Activated naive CD4-positive, alpha-beta T cell (primary cell): ENCODE measurements at places on chromosomes 1 and 21.

DNA sequence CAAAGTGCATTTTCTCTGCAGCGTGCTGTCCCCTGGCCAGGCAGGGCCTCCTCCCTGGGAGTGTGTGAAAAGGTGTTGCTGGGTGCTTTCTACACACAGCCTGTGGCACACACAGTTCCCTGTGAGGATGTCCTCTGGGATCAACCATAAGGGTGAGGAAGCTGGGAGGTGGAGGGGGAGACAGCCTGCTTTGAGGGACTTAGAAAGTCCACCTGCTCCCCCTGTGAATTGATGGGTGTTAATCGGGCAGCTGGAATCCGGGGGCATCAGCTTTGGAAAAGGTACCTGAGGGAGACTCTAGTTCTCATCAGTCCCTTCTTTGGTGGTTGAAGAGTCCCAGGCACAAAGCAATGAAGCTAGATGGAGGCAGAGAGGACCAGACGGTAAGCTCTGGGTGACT lies 35.8 kb downstream of the LHX4 start:
- no peak for DNase-seq

DNA sequence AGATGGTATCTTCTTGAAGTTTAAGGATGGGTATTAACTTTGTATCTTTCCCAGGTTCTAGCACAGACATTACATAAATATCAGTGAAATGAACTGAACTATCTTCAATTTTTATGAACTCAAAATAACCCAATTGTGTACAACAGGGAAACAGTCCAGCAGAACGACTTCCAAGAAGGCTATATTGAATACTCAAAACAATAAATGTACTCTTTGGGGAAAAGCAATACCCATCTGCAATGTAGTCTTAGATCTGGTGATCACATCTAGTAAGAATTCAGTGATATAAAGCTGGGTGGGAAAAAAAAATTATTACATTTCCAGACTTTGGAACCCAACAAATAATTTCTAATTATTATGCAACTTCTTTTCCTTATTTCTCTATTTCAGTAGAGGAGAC lies 33.1 kb upstream of the GORAB start:
- no peak for DNase-seq

DNA sequence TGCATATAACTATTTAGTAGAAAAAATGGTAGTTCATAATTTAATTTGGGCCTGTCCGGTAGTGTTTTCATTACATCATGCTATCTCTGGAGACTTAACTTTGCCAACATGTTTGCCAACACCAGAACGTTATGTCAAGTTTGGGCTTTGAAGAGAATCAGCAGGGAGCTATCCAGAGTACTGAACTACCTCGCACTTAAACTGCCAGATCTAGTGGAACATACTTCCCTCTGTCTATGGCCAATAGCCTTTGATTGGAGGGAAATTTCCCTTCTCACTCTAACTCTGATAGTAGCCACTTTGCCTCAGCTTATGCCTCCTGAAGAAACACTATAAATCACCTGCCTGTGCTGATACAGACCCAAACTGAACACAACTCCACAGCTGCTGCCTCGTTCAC lies 10.0 kb downstream of the LRRC53 start:
- no peak for DNase-seq

DNA sequence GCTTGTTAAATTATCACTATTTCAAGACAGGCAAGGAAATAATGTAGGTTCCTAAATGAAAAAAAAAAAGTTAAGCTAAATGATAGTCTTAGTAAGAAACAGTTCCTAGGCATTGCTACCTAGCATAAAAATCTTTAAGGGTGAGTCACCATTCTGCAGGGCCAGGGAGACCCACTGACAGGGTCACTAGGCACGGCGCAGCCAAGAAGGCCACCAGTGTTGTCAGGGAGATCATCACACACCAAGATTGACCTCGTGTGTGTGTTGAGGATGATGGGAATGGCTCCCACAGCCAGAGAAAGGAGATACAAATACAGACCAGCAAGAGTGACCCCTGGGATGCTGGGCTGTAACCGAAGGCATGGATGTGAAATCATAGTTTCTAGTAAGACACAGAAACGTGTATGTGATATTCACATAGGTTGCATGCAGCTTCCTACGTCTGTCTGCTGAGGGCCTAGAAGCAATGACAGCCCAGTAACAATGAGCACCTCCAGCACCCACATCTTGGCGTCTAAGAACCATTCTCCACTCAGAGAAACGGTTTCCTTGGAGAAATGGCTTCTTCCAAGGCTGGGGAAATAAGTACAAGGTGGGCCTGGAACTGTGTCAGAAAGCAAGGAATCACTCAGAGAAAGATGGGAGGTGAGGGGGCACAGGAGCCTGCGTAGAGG lies 29.1 kb downstream of the RIPK4 start:
- no peak for DNase-seq

DNA sequence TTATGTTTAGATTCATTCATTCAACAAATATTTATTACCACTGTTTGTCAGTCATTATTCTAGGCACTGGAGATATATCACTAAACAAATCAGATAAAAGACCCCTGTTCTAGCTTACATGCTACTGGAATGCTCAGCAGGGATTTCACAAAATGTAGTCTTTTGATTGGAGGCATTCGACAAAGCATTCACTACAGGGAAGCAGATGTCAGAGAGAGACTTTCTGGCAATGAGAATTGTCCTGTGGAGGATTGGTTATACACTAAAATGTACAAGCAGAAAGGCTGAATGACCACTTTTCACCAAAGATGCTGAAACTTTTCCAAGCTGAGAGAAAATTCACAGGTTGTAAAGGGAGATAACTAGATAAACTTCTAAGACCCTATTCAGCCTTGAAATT lies 57.7 kb downstream of the SCMH1 start:
- DNase-seq = no peak

DNA sequence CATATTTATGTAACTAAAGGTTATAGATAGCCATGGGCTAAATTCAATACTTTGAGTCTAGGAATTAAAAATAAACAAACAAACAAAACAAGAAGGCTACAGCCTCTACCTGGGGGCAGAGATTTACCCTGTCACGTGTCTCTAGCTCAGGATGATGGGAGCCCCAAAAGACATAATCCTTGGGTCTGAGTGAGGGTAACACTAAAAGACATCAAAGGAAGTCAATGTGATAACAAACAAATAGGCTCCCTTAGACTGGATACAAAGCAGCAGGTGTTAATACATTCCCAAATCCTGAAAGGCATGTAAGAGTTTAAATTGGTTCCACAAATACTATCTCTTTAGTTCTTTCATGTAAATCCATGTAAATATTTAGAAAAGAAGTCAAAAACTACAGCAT lies 10.7 kb downstream of the MYSM1 start:
- DNase-seq = no peak

DNA sequence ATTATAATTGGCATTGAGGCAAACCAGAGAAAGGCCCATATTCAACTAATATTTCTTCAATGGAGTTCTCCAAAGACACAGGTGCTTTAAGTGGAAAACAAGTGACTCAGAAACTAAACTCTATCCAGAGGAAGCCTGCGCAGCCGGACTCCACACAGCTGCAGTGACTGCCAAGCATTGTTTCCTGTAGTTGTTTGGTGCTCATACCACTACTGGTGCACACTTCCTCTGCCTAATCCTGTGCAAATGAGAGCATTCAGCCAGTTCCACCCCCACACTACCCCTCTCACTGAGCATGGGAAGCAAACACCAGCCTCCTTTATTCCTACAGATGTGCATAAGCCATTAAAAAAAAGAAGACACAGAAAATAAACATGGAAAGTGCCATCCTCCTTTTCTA lies 102.9 kb downstream of the VAV3 start:
- no peak for DNase-seq

GRCh38 chr1:212415107-212415841 lies 588 bp upstream of the PACC1 start:
- no peak for DNase-seq

DNA sequence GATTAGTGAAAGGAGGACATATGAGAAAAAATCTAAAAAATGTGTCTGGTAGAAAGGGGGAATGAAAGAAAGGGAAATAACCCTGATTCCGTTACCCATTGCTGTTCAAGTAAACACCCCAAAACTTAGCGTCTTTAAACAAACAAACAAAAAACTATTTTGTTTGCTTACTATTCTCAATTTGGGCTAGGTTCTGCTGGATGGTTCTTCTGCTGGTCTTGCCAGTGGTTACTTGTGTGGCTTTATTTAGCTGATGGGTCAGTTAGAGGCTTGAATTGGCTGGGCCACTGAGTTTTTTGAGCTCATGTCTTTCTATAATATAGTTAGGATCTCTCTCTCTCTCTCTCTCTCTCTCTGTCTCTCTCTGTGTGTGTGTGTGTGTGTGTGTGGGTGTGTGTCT lies 112.1 kb downstream of the GRIK1 start:
- DNase-seq = no peak

DNA sequence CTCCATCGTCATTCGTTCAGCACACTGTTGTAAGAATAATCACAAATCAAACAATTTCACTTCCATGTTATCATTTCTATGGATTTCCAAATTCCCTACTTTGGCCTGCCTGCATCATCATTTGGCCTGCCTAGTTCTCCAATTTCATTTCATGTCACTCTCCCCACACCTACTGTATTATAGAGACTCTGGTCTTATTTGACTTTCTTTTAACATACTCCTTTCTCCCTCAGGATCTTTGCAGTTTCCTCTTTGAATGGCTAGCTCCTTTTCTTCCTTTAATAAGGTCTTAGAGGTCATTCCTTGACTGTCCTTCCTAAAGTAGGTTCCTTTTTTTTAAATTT lies 36.3 kb upstream of the PODN start:
- DNase-seq = no peak

DNA sequence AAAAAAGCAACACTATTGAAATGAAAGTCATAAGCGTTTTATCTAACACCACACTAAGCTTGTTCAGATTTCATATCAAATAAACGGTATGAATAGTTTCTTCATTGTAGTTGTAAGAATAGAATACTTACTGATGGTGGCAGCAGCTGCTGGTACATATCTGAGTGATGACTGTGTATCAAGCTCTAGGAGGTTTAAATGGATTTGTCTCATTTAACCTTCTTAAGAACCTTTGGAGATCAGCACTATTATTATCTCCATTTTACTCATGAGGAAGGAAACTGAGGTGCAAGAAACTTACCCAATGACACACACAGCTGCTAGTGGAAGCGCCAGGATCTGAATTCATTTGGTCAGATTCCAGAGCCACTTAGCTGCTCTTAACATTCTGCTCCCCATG lies 104.0 kb downstream of the EIF4G3 start:
- no peak for DNase-seq

DNA sequence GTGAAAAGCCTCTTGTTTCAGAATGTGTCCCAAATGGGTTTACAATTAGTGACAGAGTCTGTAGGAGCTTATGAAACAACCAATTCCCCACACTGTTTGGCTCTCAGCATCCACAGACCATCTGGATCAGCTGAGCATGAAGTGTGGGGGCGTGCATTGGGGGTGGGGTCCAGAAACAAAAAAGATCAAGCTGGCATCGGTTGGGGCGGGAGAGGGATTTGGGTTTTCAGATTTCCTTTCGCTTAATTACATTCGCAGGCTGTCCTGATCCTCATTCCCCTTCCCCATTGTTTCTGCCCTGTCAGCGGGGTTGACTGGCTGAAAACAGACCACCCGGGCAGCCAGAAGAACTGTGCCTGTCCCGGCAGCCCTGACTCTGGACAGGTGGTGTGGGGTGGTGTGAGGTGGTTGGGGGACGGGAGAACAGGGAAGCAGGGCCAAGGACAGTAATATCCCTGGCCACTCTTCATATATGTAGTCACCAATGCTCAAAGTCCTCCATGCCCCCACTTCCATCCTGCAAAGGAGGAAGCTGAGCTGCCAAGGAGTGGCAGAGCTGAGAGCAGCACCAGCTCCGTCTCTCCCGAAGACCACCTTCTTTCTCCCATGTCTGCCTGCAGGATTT lies 92.0 kb downstream of the IER5 start:
- no peak for DNase-seq

DNA sequence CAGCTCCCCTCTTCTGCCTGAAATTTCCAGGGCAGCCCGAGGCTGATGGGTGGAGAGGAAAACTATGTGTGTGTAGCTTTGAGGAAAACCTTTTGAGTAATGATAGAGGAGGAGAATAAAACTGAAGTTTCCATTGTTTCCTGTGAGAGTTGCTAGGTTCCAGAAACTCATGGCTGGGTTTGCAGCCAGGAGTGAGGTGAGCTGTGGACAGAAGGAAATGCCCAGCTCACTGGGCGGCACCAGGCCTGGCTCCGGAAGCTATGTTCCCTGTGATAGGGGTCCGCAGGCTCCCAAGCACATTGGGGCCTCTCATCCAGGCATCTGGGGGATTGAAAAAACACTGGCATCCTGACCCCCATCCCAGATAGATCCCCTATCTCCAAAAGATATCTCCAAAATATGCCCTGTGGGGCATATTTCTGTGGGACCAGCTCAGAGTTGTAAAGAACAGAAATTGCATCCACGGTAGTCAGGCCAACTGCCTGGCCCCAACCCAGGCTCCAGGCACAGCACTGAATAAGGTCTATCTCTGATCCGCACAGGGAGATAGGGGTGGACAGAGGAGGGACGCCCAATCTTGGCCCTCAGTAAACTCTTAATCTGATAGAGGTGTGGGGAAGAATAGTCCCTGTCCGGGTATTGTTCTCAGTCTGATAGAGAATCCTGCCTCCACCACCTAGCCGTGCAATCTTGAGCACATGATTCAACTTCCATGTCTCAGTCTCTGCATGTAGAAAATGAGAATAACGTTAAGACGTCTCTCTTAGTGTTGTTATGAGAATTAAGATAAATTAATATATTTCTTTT lies 1.8 kb upstream of the HSPG2 start:
- DNase-seq = no peak

DNA sequence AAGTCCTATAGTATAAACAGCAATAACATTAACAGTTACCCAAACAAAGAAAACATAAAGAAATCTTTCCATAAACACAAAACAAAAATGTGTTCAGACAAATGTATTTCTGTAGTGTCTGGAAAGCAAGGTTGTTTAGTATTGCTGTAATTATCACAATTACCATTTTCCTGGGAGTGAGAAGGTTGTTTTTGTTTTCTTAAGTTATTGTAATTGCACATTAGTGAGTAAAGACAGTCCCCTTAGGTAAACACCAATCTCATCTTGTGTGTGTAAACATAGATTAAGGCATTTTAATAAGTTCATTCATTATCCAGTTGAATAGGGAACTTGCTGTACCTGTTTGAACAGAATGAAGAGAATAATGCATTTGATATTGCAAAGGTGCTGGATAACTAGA lies 356.9 kb upstream of the ADGRL4 start:
- DNase-seq = no peak

DNA sequence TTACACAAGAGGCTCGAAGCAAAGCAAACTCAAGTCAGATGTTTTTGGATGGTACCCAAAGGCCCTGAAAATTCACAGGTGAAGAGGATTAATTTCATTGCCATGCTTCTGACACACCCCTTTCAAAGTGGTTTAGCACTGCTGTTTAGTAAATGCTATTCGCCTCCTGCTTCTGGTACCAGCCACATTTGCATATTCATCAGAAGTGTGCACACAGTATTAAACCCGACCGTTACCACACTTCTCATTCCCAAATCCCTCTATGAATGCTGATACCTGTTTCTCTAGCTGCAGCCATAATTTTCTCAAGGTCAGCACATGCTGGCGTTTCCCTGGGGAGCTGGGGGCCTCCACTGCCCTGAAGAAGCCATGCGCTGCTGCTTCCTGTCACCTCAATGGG lies 179.8 kb upstream of the DAB1 start:
- DNase-seq = no peak
